Activated CD8-positive, alpha-beta memory T cell treated with anti-CD3 and anti-CD28 coated beads, Interleukin-2, amount 50 U/mL, for 48 hours (primary cell): ENCODE measurements at places on chromosomes 6 and 20.

- DNase-seq = no peak
Observed at GRCh38 chr20:50462093-50462690, 48.0 kb upstream of the PTPN1 start.

GRCh38 chr6:21505574-21505990, 88.0 kb upstream of the SOX4 start:
- no peak for DNase-seq

GRCh38 chr6:26268659-26269402, 96.2 kb upstream of the BTN3A2 start:
- no peak for DNase-seq

- DNase-seq = no peak
Observed at GRCh38 chr6:131754715-131755567, 44.1 kb upstream of the CTAGE9 start.

- no peak for DNase-seq
Observed at GRCh38 chr20:24755411-24755922, 193.6 kb upstream of the CST7 start.

DNA sequence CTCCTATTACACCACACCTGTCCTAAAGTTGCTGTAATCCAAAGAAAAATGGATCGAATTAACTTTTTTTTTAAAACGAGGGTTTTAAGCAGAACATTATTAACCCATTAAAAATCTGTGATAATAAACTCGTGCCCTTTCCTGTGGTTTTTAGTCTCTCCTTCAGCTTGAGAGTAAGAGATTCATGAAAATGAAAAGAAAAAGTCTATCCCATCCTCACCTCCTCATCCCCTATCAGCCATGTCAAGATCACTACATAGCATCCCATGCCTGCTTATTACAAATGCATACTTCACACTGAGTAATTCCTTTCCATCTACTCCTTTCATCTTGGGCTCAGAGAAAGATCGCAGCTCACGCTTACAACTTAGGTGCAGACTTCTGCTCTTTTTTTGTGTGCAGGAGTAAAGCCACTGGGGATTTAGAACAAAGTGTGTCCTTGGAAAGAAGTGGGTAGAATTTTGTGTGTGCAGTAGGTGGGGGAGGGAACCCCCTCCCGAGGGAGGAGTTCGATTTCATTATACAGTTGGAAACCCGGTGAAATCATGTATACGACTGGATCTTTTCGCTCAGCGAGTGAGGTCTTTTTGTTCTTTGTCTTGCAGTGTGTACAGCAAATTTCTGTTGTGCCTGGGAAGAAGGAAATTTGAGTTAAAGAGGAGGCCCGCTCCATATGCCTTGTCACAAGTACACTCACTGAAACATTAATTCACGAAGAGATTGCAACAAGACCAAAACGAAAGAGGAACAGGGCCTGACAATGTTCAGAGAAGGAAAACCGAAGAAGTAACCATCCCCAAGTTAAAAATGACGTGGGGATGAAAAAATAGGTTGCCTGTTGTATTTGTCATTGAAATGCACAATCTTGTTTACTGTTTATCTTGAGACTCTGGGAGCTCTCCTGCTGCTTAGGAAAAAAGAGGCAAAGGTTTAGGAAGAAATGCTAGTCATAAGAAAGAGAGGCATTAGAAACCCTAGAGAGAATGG, 146.5 kb upstream of the ZNF217 start:
- no peak for DNase-seq

GRCh38 chr20:20303320-20303719, 64.6 kb upstream of the INSM1 start:
- no peak for DNase-seq

DNA sequence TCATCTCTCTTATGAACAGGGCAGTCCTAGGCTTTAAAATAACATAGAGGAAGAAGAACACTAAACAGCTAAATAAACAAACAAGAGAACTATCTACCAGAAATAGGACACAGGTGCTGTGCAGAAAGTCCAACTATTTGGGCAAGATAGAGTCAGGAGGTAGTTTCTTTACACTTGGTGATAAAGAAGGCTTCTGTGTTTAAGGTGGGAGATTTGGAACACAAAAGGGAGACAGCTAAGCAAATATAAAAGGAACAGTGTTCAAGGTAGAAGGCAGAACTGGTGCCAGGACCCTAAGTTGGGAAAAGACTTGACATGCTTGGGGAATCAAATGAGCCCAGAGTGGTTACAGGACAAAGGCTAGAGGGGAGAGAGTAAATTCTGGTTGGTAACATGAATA, 110.5 kb downstream of the MANEA start:
- DNase-seq = no peak

DNA sequence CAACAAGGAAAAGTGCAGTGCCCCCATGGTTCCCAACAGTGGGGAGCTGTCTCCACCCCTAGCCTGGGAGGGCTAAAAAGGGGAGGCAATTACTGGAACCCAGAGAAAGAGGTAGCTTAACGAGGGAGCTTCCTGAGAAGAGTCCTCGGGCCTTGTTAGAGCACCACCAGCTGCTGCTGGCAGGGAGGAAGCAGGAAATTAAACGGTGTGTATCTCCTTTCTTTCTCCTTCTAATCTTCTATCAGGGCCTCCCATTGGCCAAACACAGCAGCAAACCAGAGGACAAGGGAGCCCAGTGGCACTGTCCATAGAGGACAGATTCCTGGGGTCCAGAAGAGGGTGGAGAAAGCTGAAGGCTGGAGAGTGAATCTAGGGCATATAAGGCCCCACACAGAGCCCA, 7.6 kb upstream of the BTN2A2 start:
- no peak for DNase-seq

DNA sequence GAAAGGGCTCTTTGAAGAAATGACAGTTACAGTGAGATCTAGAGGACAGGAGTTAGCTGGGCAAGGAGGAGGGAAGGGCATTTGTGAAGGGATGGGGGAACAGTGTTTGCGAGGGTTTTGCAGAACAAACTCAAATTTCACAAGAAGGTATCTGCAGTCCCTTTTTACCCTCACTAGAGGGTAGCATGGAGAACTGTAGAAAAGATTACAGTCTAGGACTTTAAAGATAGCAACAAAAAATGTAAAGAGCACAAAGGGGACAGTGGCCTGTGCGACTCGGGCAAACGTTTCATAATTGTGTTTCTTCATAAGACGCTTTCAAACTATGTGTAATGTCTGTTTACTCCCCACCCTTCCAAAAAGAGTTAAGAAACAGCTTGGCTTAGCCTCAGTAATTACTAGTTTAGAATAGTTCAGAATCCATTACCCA, 21.2 kb upstream of the ASXL1 start:
- no peak for DNase-seq
